Upper lobe of left lung (tissue), 6 donors: ENCODE measurements at places on chromosomes 6 and 20.

- peak; percentile 68 for DNase-seq
Measured at GRCh38 chr6:170080828-170081371, 210.0 kb downstream of the DLL1 start.

DNA sequence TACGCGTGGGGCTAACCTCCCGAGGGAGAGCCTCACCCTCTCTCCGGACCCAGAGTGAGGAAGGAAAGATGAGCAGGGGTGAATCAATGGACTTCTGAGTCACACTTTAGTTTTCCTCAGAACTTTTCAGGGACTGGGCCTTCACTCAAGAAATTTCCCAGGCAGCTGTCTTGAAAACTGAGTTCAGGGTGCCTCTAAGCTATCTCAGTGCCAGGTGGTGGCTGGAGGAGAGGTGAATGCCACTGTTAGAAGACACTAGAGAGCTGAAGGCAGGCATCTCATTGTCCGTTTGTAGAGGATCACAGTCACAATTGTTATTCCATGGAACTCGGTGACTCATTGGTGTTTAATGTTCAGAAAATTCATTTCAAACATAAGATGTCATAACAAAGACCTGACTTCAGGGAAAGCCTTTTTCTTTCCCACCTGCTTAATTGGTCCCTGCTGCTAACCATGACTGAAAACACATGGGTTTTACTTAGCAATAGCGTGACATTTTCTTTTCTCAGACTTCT, 5.3 kb upstream of the SERPINB6 start:
- DNase-seq = no peak

GRCh38 chr6:43481075-43481474, 3.7 kb downstream of the TJAP1 start:
- DNase-seq = no peak

DNA sequence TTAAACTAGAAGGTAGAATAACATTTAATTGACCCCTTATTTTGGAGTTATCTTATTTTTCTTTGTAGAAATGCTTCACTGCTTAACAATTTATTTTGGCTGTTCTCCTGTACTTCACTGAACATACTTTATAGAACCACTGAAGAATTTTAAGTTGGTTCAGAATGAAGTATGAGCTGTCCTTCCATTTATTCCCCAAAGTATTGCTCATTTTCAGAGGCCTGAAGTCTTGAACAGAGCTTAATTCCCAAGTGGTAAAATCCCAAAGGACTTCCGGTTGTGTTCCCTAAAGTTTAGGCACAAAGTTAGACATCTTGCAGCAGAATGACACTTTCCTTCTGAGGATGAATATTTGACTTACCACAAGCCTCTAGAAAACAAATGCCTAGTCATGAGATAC, 233.3 kb downstream of the TINAG start:
- DNase-seq = no peak

DNA sequence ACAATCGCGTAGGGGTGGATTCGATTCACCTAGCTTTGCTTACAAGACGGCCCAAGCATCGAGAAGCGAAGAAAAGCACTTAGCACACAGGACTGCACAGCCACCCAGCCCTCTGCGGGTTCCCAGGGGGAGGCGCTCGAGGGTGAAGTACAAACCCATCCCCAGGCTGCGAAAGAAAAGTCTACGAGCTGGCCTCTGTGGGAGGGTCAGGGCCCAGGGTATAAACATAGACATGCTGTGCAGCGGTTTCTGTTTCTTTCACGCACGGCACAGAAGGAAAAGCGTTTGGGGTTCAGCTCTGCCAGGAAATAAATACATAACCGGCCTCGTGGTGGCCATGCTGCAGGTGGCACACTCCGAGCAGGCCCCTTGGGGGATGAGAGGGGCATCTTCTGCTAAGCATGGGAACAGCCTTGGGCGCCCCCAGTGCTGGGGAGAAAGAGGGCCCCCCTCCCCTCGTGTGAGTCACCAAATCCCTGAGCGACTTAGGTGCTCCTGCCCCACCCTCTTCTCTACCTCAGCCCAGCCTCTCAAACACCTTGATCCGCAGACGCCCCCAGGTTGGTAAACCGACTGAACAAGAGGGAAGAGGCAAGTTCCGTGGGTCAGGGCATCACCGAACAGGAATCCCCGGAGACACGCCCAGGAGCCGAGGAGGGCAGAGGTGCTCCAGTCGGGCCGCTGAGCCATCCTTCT, 91.6 kb upstream of the RIPOR2 start:
- peak; percentile 52 for DNase-seq

DNA sequence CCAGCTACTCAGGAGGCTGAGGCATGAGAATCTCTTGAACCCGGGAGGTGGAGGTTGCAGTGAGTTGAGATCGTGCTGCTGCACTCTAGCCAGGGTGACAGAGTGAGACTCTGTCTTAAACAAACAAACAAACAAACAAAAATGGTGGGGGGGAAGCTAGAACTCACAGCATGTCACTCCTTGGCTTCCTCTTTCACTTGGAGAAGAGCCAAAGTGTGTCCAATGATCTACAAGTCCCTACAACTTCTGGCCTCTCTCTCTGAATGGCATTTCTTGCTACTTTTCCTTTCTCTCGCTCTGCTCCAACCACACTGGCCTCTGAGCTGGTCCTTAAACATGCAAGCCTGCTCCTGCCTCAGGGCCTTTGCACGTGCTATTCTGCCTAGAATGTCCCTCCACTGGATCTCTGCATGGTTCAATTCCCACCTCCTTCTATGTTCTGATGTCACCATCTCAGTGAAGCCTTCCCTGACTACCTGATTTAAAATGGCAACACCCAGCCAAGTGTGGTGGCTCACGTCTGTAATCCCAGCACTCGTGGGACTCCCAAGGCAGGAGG, 8.1 kb downstream of the TLDC2 start:
- no peak for DNase-seq

- peak; percentile 85 for DNase-seq
Measured at GRCh38 chr6:3227363-3228045, at the start of gene TUBB2B. TUBB2B (minus strand) TSS chr6:3227653; CDS start chr6:3227543, 110 bp downstream.

GRCh38 chr20:59165891-59166709, 2.5 kb downstream of the ZNF831 start:
- no peak for DNase-seq

DNA sequence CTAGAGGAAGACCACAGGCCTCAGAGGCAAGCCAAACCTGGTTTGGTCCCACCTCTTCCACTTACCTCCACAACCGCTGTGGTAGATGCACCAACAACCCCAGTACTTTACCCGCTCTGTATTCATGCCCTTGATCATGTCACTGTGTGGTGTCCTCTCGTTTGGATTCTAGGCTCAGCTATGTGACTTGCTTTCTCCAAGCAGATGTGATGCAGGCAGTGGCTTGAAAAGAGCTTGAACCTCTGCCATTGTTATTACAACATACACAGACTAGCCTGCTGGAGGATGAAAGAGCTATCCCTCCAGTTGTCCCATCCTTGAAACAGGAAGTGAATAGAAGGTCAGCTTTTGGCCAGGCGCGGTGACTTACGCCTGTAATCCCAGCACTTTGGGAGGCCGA, 147.7 kb downstream of the ZNF217 start:
- DNase-seq = no peak

GRCh38 chr6:511488-512137, 120.1 kb downstream of the IRF4 start:
- no peak for DNase-seq

GRCh38 chr6:44298055-44298803, 14.9 kb downstream of the AARS2 start:
- no peak for DNase-seq

DNA sequence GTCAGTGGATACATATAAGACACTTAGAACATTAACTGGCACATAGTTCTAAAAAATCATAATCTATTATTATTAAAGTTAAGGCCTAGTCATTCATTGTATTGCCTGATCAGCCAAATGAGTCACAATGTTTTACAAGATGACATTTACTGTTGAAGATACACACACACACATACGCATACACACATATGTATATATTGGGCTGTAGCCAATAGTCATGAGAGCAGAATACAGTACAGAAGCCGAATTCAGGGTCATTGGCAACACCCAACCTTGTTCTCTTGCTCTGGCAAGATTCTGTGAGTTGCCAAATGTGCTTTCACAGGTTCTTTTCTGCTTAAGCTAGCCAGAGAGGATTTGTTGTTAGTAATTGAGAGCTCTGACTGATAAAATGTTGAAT, 922.8 kb upstream of the MAP3K7 start:
- no peak for DNase-seq

DNA sequence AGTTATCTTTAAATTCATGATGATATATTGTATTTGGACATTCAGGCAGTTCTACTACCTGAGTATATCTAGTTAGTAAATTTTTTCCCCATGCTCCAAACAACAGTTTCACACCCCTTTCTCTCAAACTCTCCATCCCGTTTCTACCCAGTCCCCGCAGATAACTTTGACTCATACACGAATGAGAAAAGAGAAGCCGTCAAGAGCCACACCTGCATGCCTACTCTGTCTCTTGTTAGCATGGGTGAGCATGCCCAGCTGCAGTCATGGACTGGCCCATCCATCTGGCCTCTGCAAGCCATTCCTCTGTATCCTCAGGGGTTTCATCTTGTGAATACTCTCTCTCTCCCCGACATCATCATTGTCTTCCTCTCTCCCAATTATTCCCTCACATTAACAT, 41.5 kb downstream of the MYB start:
- DNase-seq = no peak

- no peak for DNase-seq
Measured at GRCh38 chr6:19994909-19995308, 157.7 kb downstream of the ID4 start.

DNA sequence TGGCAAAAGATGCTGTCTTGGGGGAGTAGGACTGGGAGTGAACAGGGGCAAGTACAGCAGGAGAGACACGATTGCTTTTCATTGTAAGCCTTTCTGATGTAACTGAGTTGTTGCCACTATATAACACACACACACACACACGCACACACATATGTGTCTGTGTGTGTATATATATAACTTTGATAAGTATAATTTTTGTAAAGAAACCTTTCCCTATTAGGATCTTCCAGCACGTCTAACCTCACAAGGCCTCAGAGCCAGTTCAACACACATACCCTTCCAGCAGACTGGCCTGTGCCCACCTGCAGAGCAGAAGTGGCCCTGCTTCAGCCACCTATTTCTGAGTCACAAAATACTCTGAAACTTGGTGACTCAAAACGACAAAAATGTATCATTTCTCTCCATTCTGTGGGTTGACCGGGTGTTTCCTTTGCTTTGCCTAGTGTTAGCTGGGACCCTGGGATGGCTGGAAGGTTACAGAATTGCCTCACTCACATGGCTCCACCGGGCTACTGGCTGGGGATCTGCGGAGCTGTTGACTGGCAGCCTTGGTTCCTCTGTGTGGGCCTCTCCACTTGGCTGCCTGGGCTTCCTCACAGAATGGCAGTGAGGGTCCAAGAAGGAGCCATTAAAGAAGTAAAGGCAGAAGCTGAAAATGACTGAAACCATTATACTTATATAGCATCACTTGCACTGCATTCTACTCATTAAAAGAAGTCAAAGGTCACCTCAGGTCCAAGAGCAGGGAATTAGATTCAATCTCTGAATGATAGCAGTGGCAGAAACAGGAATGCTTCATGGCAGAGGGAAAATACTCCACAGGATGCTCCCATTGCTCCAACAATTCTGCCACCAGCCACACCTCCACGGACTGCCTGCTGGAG, 126.4 kb downstream of the BANF2 start:
- DNase-seq = no peak

DNA sequence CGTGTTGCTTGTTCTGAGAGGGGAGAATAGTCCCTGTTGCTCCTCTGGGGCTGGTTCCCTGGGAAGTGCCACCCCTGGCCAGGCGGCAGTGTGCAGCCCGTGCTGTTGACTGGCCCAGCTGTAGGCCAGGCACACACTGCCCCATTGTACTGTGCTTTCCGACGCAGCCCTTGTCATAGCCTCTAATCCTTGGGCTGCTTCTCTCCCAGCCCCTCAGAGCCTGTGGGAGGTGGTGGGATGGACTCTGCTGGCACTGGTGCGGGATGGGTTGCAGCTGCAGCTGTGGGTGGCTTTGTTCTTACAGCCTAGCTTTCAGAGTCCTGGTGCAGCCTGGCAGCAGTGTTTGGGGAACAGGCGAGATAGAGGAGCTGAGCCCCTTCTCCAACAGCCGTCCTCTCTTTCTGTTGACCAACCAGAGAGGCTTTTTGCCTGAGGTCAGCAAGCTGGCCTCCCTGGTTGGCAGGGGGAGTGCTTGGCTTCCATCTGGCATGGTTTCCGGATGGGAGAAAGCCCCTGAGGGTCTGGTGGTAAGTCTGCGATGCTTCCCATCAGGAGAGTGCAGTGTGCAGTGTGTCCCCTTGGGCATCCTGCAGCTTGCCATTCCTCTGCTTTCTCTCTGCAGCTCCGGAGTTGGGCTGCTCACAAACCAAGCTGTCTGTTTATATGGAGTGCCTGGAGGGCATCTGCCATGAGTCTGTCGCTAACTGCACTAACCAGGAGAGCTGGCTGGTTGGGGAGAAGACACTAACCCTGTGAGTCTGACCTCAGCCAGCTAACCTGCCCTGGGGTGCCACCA, 12.1 kb downstream of the TJAP1 start:
- no peak for DNase-seq

DNA sequence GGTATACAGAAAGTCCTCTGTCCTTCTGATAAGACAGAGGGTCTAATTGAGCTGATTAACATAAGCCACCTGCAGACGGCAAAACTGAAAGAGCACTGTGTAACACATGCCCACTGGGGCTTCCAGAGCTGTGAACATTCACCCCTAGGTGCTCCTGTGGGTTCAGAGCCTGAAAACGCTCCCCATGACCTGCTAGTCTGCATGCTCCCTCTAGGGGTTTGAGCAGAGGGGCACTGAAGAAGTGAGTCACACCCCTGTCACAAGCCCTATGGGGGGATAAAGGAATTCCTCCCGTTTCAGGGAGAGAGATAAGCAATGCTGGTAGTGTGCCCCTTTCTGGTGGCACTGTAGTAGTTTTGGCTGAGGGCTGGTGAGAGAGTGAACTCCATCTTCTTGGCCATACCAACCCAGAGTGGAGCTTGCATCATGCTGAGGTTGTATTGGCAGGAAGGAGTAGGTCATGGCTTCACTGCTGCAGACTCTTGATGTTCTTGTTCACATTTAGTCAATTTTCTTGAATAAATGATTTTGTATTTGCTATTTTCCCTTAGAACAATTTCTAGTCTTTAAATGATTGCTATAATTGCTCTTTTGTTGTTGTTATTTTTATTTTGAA, 637.5 kb upstream of the MAN1A1 start:
- DNase-seq = no peak

- DNase-seq = no peak
Measured at GRCh38 chr6:52215787-52216186, 28.5 kb downstream of the IL17F start.

GRCh38 chr6:493840-494239, 102.3 kb downstream of the IRF4 start:
- no peak for DNase-seq

DNA sequence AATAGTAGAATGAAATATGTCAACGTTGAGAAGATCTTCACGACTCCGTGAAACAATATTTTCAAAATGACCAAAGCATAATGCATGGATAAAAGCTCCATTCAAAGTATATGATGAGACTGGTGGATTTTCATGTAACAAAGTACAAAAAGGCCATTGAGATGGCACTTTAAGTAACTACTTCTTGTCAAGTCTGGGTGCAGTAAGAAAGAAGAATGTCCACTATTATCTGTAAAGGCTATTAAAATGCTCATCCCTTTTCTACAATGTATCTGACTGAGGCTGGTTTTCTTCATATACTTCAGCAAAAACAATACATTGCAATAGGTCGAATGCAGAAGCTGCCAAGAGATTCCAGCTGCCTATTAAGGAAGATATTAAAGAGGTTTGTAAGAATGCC, 457.4 kb downstream of the PKHD1 start:
- DNase-seq = no peak
